Daoy (cell line): ENCODE measurements at places on chromosomes 11 and 22. TPM values are rescaled to one million over a fixed set of nuclear protein-coding genes. Genes with fewer than 3 reads are reported as not detected.
A peak's percentile ranks its signal among the peaks of the same experiment; 100 is the strongest.

- DNase-seq: no peak
Observed at GRCh38 chr22:49553518-49554295, 274.0 kb downstream of the BRD1 start.

DNA sequence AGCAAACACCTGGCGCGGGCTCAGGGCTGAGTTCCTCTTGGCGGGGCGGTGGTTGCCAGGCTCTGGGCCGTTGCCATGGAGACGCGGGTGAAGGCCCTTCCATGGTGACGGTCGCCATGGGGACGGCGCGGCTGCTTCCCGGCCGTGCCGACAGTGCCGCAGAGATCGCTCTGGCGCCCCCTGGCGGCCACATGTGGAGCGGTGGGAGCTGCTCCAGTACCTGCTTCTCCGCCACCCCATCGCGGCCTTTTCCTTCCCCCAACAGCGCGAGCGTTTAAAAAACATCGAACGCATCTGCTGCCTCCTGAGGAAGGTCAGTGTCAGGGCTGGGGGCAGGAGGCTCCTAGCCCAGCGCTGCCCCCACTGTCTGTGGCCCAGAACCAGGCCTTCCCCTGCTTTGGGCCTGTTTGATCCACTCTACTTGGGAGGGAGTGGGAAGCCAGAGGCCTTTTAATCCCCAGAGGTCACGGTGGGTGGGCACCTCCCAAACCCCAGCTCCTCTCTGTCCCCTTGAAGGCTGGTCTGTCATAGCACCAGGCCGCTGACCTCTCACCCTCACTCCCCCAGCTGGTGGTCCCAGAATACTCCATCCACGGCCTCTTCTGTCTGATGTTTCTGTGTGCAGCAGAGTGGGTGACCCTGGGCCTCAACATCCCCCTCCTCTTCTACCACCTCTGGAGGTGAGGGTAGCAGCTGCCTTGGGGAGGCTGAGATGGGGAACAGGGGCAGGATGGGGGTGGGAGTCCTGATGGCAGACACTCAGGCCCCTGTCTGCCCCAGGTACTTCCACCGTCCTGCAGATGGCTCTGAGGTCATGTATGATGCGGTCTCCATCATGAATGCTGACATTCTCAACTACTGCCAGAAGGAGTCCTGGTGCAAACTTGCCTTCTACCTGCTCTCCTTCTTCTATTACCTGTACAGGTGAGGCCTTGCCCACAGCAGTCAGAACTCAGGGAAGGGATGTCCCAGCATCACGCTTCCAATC, 4.8 kb downstream of the CNIH2 start:
- peak; percentile 97 for DNase-seq

DNA sequence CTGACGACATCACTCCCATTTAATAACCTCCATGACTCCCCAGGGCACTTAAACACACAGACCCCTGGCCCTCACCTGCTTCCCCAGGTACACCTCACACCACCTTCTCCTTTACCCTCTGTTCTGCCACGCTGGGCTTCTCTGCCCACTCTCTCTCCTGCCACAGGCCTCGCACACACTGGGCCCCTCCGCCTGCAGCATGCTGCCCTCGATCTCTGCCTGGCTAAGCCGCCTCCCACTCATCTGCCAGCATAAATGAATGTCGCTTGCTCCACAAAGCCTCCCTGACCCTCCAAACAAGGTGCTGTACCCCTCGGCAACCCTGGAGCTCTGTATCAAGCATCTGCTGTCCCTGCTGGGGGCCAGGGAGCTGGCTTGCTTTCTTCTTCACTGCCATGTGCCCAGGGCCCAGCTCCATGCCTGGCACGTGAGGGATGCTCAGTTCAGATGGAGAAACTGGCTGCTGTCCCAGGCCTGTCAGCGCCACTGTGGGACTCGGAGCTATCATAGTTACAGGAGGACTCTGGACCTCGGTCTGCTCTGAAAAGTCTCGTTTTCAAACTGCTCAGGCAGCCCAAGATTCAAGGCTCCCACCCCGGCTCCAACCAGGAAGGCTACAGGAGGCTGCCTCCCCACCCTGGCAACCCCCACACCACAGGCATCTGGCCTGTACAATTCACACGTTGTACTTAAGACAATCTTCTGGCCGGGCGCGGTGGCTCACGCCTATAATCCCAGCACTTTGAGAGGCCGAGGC, 11.9 kb downstream of the TTLL1 start:
- no peak for DNase-seq

DNA sequence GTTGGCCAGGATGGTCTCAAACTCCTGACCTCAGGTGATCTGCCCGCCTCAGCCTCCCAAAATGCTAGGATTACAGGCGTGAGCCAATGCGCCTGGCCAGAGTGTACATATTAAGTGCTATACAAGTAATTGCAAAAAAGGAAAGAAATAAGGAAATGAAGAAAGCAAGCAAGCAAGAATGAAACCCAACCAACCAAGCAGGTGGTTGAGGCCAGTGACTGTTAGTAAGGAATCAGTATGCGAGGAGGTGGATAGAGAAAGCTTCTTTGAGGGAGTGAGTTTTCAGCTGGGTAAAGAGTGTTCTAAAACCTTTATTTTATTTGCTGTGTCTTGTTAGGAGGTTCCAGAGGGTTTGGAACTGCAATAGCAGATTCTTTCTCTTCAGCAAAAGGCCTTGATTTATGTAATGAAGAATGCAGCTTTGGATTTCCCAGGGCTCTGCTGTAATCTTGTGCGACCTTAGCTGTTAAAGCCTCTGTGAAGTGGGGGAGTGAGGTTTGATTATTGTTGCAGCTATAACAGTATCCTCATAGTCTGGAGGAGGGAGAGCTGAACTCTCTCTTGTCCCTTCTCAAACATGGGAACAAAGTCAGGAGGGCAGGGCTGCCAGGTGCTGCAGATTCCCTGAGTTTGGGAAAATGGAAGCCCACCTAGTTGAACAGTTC, 5.7 kb downstream of the AMPD3 start:
- DNase-seq: no peak

GRCh38 chr11:126833065-126833464, 167.5 kb downstream of the KIRREL3 start:
- DNase-seq: no peak

- DNase-seq: no peak
Observed at GRCh38 chr11:16902182-16902581, 112.0 kb downstream of the PLEKHA7 start.

GRCh38 chr22:43126501-43127165, 16.1 kb downstream of the BIK start:
- peak; percentile 92 for DNase-seq

GRCh38 chr11:126997196-126997595, 3.4 kb downstream of the KIRREL3 start:
- peak; percentile 41 for DNase-seq

TST gene
- 27.6 and 30.8 TPM in 2 replicates for total RNA-seq
